ENCODE measurements at places on chromosomes 5 and 9. TPM values are rescaled to one million over a fixed set of nuclear protein-coding genes. Genes with fewer than 3 reads are reported as not detected.

PCDHGA5 gene
- total RNA-seq: 0.51 TPM

PCDHGC4 gene
- total RNA-seq: 15.9 TPM

HSPB3 gene
- not detected for total RNA-seq

FBLL1 gene
- total RNA-seq: 5.9 TPM

IL13 gene
- not detected for total RNA-seq

ST8SIA4 gene
- total RNA-seq: 5.9 TPM

GRCh38 chr5:122101636-122102285 is 23.7 kb upstream of the LOX start:
- H3K27me3 ChIP-seq: no peaks in the 10 kb centered on the region
- H3K36me3 ChIP-seq: no peaks in the 10 kb centered on the region
- no peak overlapping the region for H3K27ac ChIP-seq
- no peak for DNase-seq
- H3K4me3 ChIP-seq: no peak overlapping the region

DNA sequence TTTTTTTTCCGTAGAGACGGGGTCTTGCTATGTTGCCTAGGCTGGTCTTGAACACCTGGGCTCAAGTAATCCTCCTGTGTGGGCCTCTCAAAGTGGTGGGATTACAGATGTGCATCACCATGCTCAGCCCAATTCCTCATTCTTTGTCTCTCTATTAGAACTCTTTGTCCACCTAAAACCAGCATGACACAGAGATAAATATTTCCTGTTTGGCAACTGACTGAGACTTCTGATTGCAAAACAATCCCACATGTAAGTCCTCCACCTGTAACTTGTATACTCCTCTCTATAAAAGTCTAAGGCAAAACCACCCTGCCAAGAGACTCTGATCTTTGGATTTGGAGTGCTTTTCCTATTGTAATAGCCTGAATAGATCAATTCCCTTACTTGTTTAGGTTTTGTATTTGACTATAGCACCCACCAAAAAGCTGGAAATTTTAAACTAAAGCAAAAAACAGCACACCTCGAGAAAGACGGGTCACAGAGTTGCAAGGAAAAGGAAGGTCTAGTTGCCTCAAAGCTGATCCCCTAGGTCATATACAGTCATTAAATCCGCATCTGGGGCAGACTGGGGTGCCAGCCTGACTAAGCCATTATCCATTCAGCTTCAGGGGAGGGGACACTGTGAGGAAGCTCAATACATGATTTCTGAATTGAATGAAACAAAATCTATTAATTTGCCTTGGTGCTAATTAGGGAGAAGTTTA is 13.5 kb upstream of the KIF27 start:
- peaks cover 4% of the 10 kb centered on the region for H3K4me1 ChIP-seq
- no peak overlapping the region for H3K4me3 ChIP-seq
- no peak overlapping the region for H3K27ac ChIP-seq
- no peaks in the 10 kb centered on the region for H3K27me3 ChIP-seq
- no peak for DNase-seq

DNA sequence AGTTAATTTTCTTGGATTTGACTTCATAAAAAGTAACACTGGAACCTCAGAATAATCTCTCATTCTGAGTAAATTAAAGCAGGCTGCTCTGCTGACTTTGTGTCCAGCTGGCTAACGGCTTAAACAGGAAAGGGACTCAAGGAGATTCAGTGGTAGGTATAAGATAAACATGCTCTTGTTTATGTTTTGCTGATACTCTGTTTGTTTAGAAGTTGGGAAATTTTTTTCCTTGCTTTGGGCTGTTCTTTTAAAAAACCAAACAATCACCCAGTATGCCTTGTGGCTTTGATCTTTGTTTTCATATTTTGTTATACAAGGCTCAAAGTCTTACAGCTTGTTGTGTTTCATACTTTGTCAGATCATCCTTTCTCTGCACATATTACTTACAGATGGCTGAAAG is 237.6 kb upstream of the RIOK2 start:
- no peak for DNase-seq
- H3K27me3 ChIP-seq: no peaks in the 10 kb centered on the region
- H3K27ac ChIP-seq: no peak overlapping the region
- no peaks in the 10 kb centered on the region for H3K36me3 ChIP-seq
- H3K4me1 ChIP-seq: peaks cover 16% of the 10 kb centered on the region

- peaks cover 6% of the 10 kb centered on the region for H3K4me1 ChIP-seq
- H3K27ac ChIP-seq: no peak overlapping the region
- H3K27me3 ChIP-seq: no peaks in the 10 kb centered on the region
These were observed 31.6 kb downstream of the SLC1A3 start for GRCh38 chr5:36638056-36638455.

DNA sequence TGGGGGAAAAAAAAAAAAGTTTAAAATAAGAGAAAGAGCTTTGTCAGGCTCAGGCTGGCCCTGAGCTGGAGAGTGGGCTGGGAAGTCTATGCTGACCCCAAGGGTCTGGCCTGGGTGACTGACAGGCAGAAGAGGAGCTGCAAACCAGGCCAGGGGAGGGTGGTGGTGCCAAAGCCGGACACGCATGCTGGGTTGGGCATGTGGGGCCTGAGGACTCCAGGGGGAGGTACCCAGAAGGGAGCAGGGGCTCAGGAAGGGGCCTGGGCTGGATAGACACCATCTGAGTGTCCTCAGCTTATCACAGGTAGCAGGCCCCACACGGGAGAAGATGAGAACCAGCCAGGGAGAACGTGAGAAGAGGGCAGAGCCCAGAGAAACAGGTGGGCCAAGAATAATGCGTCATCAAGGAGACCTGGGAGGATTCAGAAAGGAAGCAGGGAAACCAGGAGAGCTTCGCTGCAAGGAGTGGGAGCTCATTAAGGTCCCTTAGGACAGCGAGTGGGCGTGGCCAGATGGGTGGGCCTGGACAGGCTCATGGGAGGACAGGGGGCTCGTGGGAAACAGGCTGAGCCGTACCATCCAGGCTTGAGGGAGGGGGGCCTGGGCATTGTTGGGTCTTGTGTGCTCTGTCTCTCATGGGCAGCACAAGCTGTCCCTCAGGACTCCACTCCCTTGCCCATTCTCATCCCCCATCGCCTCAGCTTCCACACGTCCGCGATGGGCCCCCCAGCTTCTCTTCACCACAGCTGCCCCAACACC is 16.0 kb downstream of the TMOD1 start:
- peaks cover 37% of the 10 kb centered on the region for H3K27me3 ChIP-seq
- DNase-seq: no peak
- no peaks in the 10 kb centered on the region for H3K36me3 ChIP-seq
- no peak overlapping the region for H3K4me3 ChIP-seq
- H3K4me1 ChIP-seq: peaks cover 7% of the 10 kb centered on the region

GRCh38 chr9:34744295-34745221 is 34.6 kb upstream of the CCL21 start:
- DNase-seq: no peak
- H3K27ac ChIP-seq: no peak overlapping the region
- no peaks in the 10 kb centered on the region for H3K4me1 ChIP-seq
- H3K36me3 ChIP-seq: no peaks in the 10 kb centered on the region

GRCh38 chr5:64979531-64979930 is 210.8 kb downstream of the CWC27 start:
- no peaks in the 10 kb centered on the region for H3K4me1 ChIP-seq
- H3K4me3 ChIP-seq: no peak overlapping the region
- no peak overlapping the region for H3K27ac ChIP-seq
- H3K36me3 ChIP-seq: peaks cover 7% of the 10 kb centered on the region
- no peak for DNase-seq

GRCh38 chr9:124810663-124811355 is 33.9 kb downstream of the OLFML2A start:
- H3K4me3 ChIP-seq: no peak overlapping the region
- H3K4me1 ChIP-seq: peaks cover 28% of the 10 kb centered on the region
- H3K27ac ChIP-seq: no peak overlapping the region
- no peaks in the 10 kb centered on the region for H3K27me3 ChIP-seq
- DNase-seq: no peak

GRCh38 chr9:2015581-2016407 is 647 bp downstream of the SMARCA2 start:
- H3K27ac ChIP-seq: no peak overlapping the region
- peak overlapping the region; percentile 100 for H3K4me3 ChIP-seq
- H3K27me3 ChIP-seq: peaks cover 84% of the 10 kb centered on the region
- peak; percentile 41 for DNase-seq

- H3K27me3 ChIP-seq: no peaks in the 10 kb centered on the region
- no peak overlapping the region for H3K27ac ChIP-seq
- peaks cover 12% of the 10 kb centered on the region for H3K36me3 ChIP-seq
- H3K4me3 ChIP-seq: no peak overlapping the region
- H3K4me1 ChIP-seq: no peaks in the 10 kb centered on the region
- no peak for DNase-seq
These were observed 99.8 kb downstream of the NNT start for GRCh38 chr5:43702815-43703214.

DNA sequence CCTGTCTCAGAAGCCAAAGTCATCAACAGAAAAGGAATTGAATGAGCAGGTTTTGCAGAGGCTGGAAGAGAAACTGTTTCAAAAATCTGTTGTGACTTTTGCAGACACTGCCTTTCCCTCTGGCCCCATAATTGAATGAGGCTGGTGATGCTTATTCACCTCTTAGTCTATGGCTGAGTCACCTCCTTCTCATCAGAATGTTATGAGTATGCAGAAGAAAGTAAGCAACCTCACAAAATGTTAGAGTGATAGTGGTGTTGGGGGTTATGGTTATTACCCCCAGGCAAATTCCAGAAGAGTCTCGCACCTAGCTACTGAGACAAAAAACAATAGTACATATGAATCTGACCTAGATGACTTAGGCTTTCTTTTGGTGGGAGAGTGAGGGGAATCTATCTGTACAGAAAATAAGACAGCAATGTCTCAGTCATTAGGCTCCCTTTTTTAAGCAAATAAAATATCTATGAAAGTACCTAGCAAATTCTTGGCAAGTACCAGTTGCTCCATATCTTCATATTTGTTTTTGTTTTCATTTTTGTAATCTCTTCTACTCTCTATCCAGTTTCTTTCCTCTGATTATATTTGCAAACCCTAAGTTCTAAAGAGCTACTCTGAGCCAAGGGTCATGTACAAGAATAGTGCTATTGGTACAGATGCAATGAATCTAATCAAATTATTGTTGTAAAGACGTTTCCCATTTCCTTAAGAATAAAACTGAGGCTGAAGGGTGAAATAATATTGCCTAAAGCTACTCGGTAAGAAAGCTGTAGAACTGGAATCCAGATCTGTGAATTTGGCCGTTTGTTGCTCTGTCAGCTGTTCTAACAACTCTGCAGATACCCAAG is 498.1 kb upstream of the TNC start:
- no peak overlapping the region for H3K4me3 ChIP-seq
- DNase-seq: no peak
- peaks cover 41% of the 10 kb centered on the region for H3K27me3 ChIP-seq
- H3K4me1 ChIP-seq: no peaks in the 10 kb centered on the region

- no peaks in the 10 kb centered on the region for H3K36me3 ChIP-seq
- no peak for DNase-seq
- no peak overlapping the region for H3K4me3 ChIP-seq
- H3K4me1 ChIP-seq: no peaks in the 10 kb centered on the region
These were observed 128.5 kb upstream of the STC2 start for GRCh38 chr5:173456751-173457171.

- no peaks in the 10 kb centered on the region for H3K27me3 ChIP-seq
- no peak overlapping the region for H3K27ac ChIP-seq
- no peak for DNase-seq
- no peak overlapping the region for H3K4me3 ChIP-seq
- H3K4me1 ChIP-seq: no peaks in the 10 kb centered on the region
These were observed 20.2 kb downstream of the NIPSNAP3B start for GRCh38 chr9:104784098-104784497.

DNA sequence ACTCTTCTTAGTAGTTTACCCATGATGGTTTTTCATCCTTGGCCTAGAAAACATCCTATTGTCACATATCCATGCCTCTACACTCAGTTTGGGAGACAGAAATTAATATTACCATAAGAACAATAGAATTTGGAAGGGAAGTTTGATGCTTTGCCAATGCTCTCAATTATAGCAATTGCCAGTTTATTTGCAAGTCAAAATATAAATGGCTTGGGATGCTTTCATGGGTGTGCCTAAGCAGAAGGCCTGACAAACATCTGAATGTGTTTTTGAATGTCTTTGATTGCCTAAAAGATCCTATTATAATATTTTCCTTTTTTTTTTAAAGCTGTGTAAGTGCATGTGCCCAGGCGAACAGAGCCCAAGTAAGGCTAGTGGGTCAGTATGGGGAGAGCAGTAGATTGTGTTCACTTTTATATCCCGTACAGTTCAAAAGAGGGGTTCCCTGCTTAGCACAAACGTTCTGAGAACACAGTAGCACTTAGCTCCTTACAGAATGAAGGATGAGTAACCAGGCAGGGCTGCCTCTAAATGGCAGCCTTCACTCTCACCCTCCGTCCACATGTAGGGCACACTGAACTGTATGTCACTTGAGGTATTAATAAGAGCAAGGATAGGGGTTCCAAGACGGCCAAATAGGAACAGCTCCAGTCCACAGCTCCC is 56.0 kb upstream of the AGXT2 start:
- no peak for DNase-seq
- H3K27me3 ChIP-seq: peaks cover 12% of the 10 kb centered on the region
- H3K27ac ChIP-seq: no peak overlapping the region
- H3K4me1 ChIP-seq: no peaks in the 10 kb centered on the region
- no peak overlapping the region for H3K4me3 ChIP-seq

DNA sequence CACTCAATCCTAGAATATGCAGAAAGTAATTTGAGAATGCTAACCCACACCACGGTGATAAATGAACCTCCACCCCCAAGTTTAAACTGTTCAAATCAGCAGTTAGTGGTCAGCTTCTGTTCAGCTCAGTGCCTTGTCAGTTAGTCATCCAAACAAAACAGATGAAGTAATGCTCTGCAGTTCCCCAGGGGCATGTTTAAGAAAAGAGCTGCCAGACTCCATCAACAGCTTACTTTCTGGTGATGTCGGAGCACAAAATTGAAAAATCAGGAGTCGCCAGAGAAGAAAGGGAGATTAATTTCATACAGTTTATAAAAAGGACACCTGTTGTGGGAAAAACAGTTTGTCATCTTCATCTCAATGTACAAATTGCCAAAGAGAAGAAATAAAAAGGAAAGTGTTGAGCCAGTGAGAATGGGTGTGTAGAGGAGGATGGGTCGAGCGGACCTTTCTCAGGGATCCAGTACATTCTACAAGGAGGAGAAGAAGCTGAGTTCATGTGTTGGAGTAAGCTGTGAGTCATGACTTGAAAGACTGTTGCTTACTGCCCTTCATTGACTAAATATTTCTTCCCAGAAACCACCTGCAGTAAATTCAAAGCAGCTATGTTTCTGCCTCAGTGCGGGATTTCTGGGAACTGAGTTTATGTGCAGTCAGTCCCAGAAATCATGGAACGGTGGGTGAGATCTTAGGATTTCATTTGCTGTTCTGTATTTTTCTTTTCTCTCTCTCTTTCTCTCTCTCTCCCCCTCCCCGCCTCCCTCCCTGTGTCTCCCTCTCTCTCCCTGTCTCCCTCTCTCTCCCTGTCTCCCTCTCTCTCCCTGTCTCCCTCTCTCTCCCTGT is 13.7 kb downstream of the TRIO start:
- H3K4me1 ChIP-seq: peaks cover 39% of the 10 kb centered on the region
- no peak overlapping the region for H3K27ac ChIP-seq
- H3K4me3 ChIP-seq: no peak overlapping the region

DNA sequence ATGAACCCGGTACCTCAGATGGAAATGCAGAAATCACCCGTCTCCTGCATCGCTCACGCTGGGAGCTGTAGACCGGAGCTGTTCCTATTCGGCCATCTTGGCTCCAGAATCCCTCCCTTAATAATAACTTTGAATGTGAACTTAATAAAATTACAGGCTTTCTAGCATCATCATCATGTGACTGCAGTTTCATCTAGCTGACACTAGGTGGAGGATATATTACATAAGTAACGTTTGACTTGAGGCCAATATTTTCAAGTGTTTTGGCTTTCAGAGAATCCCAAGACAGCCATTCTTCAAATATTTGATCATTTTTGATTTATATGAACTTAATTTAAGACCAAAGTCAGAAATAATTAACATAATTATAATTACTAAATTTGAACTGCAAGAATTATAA is 474.9 kb upstream of the CDH10 start:
- H3K27me3 ChIP-seq: no peaks in the 10 kb centered on the region
- peaks cover 4% of the 10 kb centered on the region for H3K4me1 ChIP-seq
- peaks cover 3% of the 10 kb centered on the region for H3K36me3 ChIP-seq
- no peak for DNase-seq
- H3K4me3 ChIP-seq: no peak overlapping the region
